ENCODE measurements at places on chromosomes 1 and 21. TPM values are rescaled to one million over a fixed set of nuclear protein-coding genes. Genes with fewer than 3 reads are reported as not detected.

OR2L3 gene
- not detected for total RNA-seq

FAM131C gene
- total RNA-seq = not detected

DNA sequence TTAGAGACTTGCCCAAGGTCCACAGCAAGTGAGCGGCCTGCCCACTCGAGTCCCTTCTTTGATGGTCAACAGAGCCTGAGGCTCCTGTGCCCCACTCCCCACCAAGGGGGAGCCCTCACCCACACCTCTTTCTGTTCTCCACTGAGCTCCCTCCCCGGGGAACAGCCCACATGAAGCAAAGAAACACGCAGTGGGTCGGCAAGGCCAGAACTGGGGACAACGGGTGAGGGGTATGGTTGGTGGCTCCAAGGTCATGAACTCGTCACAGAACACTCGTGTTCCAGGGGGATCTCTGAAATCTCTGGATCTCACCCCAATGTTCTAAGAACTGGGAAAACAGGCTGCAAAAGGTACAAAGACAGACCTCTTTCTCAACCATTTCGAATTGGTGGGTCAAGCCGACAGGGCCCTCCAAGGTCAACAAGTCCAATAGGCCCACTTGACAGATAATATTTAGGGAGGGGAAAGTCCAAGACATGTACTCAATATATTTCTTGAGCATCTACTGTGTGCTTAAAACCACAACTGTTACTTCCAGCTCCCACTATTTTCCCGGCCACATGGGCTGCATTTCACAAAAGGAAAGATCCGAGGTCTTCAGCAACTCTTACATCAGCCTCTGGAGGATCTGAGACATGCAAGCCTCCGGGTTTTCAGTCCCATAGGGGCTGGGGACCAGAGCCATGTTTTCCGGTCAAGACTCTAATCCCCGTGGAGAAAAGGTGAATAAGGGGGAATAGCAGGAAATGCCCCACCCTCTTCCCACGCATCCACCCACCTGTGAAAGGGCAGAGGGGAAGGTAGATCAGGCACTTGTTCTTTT lies 1.1 kb upstream of the RAP1GAP start:
- no peak for DNase-seq

DNA sequence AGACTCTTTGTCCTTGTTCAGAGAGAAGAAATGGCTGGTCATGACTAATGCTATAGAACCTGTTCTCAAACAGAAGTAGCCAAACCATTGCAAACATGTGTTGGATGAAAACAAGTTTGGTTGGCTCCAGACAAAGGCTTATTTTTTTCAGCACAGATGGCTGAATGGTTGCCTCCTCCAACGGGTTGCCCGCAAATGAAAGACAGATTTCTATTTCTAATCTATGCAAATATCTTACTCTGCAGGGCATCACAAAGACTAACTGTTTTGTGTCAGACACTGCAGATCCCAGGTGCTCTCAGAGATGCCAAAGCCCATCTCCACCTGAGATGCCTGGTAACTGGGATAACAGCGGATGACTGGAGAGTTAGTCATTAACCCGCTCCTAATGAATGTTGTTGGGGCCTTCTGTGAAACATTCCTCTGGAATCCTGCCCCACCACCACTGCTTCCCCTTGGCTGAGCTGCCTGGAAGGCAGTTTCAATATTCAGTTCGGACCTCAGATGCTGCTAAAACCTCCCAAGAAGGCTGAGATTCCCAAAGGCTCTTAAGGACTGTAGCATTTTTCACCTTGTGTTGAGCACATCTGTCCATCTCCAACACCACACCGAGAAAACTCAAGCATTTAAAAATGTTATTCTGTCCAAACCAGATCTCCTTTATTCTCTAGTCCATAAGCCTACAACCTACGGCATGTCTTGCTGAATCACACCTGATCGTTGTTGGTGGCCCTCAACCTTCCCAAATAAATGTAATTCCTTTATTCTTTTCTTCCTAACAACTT lies 104.4 kb downstream of the PTPN14 start:
- DNase-seq = no peak

DNA sequence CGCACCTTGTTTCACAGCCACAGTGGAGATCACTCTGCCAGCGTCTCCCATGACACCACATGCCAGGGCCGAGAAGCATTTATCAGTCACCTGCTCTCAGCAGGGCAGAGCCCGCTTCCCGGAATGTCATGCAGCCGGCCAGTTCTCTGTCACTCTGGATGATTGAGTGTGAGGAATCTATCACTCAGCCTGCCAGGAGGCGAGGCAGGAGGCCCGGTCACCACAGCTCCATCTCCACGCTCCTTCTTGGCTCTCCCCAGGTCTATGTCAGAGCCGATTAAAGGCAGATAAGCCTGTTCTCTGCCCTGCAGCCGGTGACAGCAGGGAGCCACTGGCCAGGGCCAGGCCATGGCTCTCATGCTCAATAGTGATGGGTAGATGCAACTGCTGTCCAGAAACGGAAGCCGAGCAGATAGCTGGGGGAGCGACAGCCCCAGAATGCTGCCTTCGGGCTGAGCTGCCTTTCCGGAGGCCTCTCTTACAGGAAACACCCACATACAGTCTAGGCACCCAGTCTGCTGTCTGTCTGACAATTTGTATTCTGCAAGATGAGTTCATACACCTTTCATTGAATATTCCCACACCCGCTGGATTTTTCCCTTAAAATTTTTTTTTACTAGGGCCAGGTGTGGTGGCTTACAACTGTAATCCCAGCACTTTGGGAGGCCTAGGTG lies 64.1 kb downstream of the ACTL8 start:
- DNase-seq = no peak

GRCh38 chr1:156975084-156975483 lies 54.7 kb downstream of the LRRC71 start:
- no peak for DNase-seq

GRCh38 chr1:61579802-61580201 lies 145.1 kb downstream of the TM2D1 start:
- no peak for DNase-seq

DNA sequence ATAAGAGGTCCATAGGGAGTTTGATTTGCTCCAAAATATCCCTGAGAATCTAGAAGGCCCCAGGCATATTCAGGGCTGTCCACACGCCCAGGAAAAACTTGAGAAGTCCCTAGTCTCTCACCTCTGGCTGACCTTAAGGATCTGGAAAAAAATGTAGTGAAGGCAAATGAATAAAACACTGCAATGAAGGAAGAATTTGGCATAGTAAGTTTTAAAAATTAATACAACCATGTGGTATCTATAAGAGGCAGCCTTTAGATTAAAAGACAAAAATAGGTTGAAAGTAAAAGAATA lies 91.3 kb downstream of the COLGALT2 start:
- no peak for DNase-seq

GRCh38 chr1:112557385-112557784 lies 48.6 kb downstream of the WNT2B start:
- no peak for DNase-seq

DNA sequence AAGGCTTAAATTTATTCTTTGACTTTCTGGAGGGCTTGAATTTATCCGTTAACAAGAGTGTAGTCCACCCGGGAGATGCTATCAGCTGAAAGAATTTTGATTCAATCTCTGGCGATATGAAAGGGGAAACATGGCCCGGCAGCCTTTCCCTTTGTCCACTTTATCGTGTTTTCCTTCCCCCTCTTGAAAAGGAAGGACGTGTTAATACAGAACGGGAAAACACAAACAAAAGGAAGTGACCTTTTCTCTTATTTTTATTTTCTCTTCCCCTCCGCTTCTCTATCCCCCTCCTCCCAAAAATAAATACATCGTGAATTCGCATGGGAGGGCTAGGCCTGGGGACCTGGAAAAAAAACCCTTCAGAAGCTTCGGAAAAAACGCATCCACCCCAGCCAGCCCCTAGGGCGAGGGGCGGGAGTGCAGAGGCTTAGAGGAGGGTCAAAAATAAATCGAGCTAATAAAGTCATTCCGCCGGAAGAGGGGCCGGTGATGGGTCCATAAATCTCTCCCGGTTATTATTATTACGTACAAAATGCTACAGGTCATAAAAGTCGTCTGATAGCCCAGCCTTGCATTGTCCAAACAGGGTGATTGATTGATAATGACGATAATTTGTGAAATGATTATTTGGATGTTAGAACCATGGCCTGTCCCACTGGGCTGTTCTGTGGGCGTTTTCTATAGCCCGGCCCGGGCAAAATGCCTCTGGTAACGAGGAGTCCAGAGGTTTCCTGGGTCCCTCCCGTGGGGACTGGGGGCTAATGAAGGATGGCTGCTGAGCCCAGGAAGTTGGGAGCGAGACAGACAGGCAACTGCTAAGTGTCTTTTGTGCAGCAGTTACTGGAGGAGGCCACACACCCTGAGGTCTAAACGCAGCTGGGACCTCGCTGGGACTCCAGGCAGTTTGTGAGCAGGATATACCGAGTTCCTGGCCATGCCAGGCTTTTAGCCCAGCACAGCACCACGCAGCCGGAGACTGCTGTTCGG lies 179.4 kb downstream of the PRDM16 start:
- no peak for DNase-seq

All from OCI-LY7 (cell line).